NCI-H1930 (cell line): ENCODE measurements at places on chromosomes 5 and 9.

- DNase-seq, result no peak
Measured at GRCh38 chr9:110153431-110153830, 54.5 kb downstream of the C9orf152 start.

- DNase-seq, result no peak
Measured at GRCh38 chr9:15369238-15369637, 53.4 kb upstream of the SNAPC3 start.

DNA sequence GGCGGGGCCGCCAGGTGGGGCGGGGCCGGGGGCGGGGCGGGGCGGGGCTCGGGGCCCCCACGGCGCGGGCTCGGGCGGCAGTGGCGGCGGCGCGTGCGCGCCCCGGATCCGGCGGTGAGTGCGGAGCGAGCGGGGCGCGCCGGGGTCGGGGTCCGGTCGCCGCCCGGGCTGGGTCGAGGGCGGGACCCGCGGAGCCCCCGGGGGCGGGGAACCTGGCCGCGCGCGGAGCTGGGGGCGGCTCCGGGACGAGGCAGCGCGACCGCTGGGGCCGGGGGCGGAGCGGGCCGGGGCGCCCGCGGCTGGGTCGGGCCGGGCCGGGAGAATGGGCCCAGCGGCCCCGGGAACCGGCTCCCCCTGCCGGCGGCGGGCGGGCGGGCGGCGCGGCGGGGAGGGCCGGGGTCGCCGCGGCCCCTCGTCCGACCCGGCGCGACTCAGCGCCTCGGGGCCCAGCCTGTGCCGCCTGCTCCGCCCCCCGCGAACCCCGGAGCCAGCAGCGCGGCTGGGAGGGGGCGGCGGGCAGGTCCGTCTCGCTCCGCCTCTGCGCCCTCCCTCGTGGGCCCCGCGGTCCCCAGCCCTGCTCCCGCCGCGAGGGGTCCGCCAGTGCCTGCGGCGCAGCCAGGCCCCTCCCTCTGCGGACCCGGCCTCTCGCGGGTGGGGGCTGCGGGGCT lies 3.1 kb downstream of the EGFL7 start:
- DNase-seq, result no peak

- no peak for DNase-seq
Measured at GRCh38 chr5:38554403-38554802, 2.0 kb downstream of the LIFR start.

DNA sequence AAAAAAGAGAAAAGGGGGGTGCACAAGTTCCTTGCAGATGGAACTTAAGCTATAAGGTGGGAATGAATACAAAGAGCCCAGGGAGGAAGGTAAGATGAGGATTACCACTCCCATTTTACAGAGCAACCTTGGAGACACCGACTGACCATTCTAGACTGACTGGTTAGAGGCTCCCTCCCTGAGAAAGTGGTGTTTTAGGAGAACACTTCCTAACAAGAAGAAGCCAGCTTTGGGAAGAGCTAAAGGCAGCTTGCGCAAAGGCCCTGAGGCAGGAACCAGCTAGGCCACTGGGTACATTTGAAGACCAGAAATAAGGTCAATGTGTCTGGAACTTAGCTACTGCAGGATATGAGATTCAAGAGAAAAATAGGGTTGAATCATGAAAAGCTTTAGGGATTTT lies 38.6 kb downstream of the SPARC start:
- DNase-seq, result no peak

- DNase-seq, result peak; percentile 79
Measured at GRCh38 chr9:133584559-133585476, 24.4 kb downstream of the FAM163B start.

DNA sequence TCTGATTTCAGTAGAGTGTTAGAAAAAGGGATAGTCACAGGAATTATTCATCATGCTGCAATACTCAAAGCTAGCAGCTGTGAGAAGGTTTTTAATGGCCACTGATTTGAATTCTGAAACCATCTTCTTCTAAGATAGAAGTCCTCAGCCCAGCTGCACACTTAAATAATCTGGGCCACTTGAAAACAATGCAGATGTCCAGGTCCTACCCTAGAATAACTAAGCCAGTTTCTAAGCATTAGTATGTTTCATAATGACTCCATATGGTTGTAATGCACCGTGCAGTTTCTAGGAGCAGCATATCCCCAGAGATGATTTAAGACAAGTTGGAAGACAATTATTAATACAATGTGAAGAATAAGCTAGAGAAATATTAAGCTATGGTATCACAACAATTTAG lies 159.9 kb upstream of the FBXL17 start:
- no peak for DNase-seq

DNA sequence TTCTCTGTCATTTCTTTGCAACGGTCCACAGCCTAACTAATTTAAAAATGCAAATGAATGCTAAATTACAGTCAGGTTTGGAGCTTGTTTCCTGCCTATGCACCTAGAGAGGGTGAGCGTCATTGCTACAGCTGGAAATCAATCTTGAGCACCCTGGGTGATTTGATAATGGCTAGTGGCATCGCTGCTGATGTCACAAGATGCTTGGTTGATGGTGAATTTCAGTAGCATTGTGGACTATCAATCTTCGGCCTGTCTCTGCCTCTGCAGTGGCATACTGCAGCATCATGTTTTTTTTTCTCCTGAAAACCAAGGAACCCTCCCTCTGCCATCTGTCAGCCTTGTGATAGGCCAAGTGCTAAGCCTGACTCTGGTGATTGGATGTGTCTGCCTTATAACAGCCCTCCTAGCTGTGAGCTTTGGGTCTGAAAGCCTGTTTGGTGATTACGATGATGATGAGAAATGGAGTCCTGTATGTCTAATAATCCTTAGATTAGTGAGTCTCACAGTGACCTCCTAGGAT lies 75.3 kb downstream of the NMUR2 start:
- no peak for DNase-seq

GRCh38 chr9:3296536-3296935 lies 229.3 kb downstream of the RFX3 start:
- no peak for DNase-seq
